ENCODE measurements at places on chromosomes 11 and 22.

DNA sequence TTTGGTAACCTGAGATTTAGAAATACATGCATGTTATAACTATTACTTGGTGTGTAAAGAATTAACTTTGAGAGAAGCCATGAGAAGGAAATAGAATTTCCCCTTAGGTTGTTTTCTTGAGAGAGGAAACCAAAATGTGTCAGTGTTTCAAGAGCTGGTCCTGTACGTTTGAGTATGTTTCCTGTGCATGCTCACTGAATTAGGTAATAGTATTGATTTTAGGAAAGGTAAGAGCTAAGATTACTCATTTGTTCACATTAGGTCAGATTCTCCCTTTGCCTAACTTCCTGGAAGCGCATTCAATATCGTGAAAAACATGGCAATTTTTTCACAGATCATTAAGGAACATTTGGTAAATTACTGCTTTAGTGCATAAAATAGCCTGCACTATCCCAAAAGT is 49.3 kb upstream of the RDX start:
- no peak for DNase-seq

DNA sequence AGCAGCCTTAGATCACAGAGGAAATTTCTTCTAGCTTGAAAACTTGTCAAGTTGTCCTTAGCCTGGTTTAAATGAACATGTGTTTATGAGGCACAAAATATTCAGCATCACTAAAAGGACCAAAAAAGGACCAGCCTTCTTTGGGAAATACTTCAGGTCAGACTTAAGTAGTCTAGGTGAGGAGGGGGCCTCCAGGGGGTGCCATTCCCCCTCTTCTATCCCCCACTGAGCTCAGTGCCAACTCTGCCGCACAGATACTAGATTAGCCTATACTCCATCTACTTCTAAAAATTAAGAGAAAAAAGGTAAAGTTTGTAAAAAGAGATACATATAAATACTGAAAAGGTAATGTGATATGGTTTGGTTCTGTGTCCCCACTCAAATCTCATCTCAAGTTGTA is 20.6 kb downstream of the CLTCL1 start:
- DNase-seq = no peak

DNA sequence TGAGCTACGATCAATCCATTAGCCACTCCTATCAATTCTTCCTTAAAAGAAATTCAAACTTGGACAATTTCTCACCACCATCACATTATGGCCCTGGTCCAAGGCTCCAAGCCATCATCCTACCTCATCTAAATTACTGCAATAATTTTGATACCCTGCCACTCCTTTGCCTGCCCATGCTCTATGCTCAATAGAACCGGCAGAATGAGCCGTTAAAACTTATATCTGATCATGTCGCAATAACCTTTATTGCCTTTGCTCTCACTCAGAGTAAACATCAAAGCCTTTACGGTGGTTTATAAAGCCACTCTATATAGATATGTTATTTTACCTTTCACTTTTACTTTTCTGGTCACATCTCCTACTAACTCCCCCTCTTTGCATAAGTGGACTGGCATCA is 2392.1 kb upstream of the RAG2 start:
- no peak for DNase-seq

GRCh38 chr22:17190702-17191101 is 28.5 kb downstream of the ADA2 start:
- DNase-seq = no peak

- peak; percentile 83 for DNase-seq
Measured at GRCh38 chr11:34650528-34650927, 29.6 kb downstream of the EHF start.

DNA sequence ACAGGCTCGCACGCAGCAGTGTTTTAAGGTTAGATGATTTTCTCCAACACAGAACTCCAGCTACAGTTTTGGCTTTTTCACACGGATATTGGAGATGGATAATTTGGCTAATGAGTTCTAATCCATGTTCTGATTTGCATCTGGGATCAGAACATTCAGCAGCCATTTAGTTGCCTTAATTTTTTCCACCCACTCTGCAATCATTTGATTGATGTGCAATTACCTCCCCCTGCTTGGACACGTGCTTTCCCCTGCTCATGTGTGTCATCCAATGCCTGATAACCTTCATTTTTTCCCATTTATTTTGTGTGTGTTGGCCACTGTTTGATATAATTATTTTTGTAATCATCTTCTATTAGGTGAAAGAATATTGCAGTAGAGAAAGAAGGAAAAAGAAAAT is 257.8 kb downstream of the ST3GAL4 start:
- no peak for DNase-seq

- no peak for DNase-seq
Measured at GRCh38 chr11:133360860-133361688, 171.2 kb downstream of the OPCML start.

GRCh38 chr11:1461826-1462697 is 24.5 kb downstream of the MOB2 start:
- DNase-seq = no peak

DNA sequence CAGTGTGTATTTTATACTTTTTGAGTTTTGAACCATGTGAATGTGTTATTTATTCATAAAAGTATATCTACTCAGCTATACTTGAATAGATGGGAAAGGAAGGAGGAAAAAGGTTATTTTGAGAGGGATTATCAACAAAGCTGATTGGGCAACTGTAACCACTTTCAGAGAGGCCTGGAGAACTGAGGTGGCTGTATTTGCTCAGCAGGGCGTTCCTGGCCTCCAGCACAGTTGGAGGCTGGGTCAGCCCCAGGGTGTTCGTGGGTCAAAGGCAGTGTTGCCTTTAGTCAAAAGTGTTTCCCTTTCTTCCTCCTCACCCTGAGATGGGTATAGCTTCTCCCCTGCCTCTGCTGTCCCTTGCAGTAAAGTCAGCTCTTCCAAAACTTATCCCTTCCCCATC is 26.7 kb downstream of the ASCC2 start:
- DNase-seq = no peak

- DNase-seq = no peak
Measured at GRCh38 chr22:45585437-45585755, 82.7 kb downstream of the FBLN1 start.

GRCh38 chr11:127485541-127485940 is 485.0 kb upstream of the KIRREL3 start:
- no peak for DNase-seq

- no peak for DNase-seq
Measured at GRCh38 chr11:115674937-115675544, 170.8 kb upstream of the CADM1 start.

DNA sequence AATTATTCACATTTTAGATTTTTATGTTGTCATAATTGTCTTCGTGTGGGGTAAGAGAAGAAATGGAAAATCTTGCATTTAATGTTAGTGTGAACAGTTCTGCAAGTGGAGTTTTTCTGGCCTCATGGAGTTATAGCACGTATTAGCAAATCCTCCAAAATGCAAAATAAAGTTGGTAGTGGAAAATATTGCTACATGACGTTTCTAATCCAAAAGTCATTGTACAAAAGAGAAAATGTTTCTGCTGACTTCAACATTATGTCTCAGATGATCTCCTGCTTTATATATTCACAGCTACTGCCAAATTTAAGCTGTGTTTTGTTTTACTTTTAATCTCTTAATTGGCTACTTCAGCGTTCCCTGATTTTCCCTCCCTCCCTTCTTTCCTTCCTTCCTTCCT is 1804.0 kb upstream of the RAG2 start:
- no peak for DNase-seq

- DNase-seq = no peak
Measured at GRCh38 chr11:91248199-91248807, 976.3 kb upstream of the FAT3 start.

GRCh38 chr22:23053051-23053707 is 17.1 kb upstream of the GNAZ start:
- no peak for DNase-seq

DNA sequence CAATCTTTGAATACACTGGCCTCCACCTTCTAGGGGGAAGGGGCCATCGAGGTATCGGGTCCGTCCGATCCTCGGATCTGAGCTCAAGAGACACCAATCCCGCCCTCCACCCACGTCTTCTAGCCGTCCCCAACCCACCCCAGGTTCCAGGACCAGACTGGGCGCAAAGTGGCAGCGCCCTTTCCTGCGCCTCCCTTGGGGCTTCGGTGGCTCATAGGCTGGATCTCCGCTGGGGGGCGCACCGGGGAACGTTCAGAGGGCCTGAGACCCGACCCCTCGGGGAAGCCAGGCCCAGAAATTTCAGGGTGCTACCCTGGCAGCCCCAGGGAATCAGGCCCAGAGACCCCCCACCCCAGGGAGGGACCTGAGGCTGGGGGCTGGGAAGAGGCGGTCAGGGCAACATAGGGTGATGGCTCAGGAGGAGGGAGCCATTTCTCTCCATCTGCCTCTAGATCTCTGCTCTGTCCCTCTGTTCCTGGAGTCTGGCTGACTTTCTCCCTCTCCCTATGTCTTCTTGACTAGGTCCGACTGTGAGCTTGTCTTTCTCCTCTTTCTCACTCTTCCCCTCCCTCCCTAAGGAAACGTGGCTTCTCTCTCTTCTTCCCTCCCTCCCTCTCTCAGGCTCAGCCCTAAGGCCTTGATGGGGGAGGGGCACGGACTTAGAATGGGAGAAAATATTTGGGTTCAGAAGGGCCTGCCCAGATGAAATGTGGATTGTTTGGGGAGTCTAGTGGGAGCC is 1.1 kb downstream of the CREB3L1 start:
- DNase-seq = peak; percentile 54

DNA sequence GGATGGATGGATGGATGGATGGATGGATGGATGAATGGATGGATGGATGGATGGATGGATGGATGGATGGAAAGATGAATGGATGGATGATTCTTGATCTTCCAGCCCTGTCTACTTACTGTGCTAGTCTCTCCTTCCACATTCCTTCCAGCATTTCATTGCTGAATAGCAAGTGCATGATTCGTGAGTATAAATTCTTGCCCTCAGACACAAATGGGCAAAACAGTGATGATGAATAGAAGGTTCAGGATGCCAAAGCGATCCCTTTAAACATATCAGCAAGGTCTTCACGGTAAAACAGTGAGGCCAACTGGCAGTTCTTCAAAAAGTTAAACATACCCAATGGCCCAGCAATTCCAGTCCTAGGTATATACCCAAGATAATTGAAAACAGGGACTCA is 400.2 kb downstream of the MN1 start:
- DNase-seq = no peak

GRCh38 chr22:50687829-50688228 is 15.2 kb downstream of the SHANK3 start:
- DNase-seq = no peak

- DNase-seq = no peak
Measured at GRCh38 chr11:92802644-92803043, 166.8 kb upstream of the MTNR1B start.

GRCh38 chr22:25645266-25645665 is 80.8 kb downstream of the GRK3 start:
- no peak for DNase-seq

DNA sequence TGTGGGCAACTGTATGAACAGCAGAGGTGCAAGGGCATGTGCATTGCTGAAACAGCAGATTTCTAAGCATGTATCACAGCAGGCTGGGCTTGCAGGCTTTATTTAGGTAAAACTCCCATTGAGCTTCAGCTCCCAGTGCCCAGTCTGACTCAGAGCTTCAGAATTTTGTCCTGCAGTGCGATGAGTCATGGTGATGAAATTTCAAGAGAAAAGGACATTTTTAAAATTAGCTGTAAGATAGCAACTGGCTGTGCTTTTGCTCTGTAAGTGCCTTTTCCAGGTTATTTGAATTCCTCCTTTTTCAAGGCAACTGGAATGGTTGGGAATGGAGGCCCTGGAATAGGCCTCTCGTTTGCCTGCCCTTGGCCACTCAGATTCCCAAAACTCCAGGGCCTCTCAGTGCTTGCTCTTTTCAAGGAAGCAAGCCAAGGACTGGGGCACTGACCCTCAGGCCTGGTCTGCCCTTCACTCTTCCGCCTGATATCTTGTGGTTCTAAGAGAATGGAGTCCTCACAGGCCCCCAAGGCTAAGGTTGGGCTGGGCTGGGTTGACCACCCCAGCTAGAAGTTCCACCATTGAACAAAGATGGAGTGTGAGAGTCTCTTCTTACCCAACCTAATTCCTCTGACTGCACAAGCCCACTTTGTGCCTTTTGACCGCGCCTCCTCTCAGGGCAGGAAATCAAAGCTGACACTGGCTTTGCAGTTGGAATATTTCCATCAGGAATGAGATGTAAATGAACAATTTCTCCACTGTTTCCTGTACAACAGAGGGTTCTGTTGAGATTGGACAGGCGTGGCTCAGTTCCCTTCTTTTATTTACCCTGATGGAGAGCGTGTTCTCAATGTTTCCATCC is 59.5 kb upstream of the PRSS23 start:
- DNase-seq = no peak

DNA sequence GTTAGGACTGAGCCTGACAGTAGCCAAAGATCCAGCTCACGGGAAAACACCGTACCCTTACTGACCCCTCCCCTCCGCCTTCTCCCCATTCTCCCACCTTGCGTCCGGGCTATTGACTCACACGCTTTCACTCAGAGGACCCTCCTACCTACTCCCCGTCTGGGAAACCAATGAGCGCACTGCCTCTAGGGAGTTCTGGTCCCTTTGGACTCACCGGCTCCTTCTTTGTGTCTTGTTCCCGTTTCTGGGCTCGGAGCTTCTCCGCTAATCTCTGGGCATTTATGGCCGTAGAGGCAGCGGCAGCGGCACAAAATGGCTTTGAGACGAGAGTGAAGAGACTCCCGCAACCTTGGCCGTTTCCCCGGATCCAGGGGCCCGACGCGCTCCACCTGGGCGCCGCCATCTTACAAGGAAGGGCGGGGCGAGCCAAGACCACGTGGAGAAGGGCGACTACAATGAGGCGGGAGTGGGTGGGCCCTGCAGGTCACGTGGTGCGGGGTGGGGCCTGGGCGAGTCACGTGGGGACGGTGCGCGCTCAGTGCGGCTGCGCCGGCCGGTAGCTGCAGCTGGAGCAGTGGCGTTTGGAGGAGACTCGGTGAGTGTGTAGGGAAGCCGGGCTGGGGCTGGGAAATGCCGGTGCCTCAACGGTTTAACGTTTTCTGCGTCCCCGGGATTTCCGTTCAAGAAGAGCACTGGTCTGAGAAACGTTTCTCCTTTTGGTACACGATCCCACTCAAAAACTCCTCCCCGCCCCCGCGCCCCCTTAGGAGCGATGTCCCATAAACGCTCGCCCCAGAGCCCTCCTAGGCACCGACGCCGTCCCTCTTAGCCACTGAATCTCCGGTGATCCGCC is at the start of the genes FAM118B and RPUSD4:
FAM118B (plus strand) TSS at position 547 of the 853 bp plus-strand sequence. CDS start 23,220 bp downstream, outside the sequence.
RPUSD4 (minus strand) TSS at position 415 of the 853 bp plus-strand sequence; CDS start at position 403, 12 bp downstream.
- DNase-seq = peak; percentile 99

DNA sequence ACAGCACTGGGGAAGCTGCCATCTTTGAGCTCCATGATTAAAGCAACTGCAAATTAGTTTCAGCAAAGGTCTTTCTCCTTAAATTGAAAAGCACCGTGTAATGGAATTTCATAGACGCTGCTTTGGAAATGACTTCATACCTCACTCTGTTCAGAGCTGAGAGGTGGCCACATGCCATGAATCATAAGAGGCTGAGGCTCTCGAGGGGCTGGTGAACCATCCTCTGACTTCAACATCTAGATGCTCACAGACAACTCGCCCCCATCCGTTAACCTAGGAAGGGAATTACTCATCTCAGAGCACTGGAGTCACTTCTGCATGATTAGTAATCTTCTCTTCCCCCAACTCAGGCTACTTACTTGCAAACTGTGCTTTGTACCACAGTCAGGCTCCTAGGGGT is 122.3 kb downstream of the RCN1 start:
- DNase-seq = peak; percentile 2
